ENCODE measurements at places on chromosomes 2 and 18.

- DNase-seq = no peak
Measured at GRCh38 chr18:46542545-46542944, 114.5 kb downstream of the LOXHD1 start.

GRCh38 chr18:48877941-48878340 lies 72.8 kb downstream of the SMAD7 start:
- DNase-seq = no peak

- DNase-seq = no peak
Measured at GRCh38 chr2:238252766-238253630, 13.2 kb upstream of the HES6 start.

DNA sequence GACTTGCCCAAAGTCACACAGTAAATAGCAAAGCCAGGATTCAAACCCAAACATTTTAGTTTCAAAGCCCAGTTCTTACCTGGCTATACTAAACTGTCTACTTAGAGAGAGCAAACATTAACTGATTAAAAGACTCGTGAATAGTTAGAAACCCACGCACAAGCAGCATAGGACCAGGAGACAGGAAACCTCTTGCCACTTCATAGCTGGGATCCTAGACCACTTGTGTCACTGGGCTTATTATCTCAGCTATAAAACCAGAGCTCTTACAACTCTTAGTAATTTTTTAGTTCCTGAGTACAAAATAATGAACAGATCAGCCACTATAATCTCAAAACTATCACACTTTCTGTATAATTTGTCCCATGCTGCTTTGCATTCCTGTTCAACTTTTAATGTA lies 2.4 kb upstream of the AAK1 start:
- no peak for DNase-seq

DNA sequence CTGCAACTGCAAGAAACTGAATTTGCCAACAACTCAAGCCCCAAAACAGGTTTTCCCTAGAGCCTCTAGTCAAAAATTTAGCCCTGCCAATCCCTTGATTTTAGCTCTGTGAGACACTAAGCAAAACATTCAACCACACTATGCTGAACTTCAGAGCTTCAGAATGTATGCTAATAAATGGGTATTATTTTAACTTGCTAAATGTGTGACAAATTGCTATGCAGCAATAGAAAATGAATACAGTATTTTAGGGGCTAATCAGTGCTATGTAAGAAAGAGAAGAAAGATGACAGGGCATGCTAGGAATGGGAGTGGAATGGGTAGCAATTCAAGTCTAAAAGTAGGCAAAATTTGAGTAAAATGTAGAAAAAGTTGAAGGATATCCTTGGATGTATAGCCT lies 223.9 kb upstream of the NOL4 start:
- DNase-seq = no peak

GRCh38 chr2:121999264-121999663 lies 243.8 kb downstream of the TSN start:
- no peak for DNase-seq

DNA sequence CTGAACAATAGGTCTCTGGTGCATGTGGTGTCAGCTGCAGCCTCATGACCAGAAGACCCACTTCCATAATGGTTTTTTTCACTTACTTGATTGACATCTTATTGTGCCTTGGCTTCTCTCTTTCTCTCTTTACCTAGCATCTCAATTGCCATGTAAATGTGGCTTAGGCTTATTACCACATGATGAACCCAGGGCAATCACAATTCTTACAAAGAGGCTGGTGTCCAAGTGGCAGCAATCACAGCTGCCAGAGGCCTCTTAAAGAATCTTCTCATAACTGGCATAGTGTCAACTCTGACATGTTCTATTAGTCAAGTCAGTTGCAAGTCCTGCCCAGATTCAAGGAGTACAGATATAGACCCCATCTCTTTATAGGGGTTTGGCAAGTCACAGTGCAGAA lies 1224.8 kb downstream of the SUCLG1 start:
- no peak for DNase-seq

GRCh38 chr18:78701771-78702396 lies 277.7 kb upstream of the SALL3 start:
- no peak for DNase-seq

GRCh38 chr2:9975328-9975727 lies 23.8 kb downstream of the GRHL1 start:
- DNase-seq = no peak

GRCh38 chr18:30572214-30572613 lies 470.3 kb downstream of the DSC3 start:
- DNase-seq = no peak

GRCh38 chr2:235043762-235044500 lies 92.1 kb downstream of the SH3BP4 start:
- no peak for DNase-seq

DNA sequence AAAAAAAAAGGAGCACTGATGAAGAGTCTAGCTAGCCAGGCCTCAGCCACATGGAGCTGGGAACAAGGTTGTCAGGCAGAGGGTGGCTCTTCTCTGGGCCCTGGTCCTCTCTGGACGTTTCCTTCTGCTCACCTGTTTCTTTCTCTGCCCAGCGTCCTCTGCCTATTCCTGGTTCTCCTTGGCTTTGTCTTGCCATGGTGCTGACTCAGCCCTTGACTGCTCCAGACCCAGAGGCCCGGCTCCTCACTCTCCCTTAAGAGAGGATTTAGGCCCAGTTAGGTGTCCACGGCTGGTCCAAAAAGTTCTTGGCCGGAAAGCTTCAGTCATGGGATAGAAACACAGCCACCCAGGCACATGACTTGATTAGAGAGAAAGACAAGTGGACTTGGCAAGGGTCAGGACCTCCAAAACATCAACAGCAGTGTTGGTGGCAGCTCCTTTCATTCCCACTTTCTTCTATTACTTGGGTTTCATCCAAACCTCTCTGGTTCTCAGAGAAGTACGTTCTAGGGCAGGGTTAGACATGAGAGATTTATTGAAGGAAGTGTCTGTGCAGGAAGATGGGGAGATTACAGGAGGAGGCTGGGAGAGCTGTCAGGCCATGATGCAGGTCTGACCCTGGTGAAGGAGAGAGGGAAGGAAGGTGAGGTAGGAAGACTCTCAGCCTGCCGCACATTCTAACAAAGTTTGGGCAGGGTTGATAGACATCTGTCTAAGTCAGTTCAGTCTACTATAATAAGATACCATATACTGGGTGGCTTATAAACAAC lies 14.5 kb upstream of the ATG16L1 start:
- no peak for DNase-seq

GRCh38 chr2:168698969-168699368 lies 103.5 kb upstream of the NOSTRIN start:
- DNase-seq = no peak

GRCh38 chr2:165952085-165952484 lies 1.5 kb downstream of the TTC21B start:
- DNase-seq = no peak

GRCh38 chr2:179460181-179460929 lies 195.7 kb upstream of the SESTD1 start:
- DNase-seq = no peak

- no peak for DNase-seq
Measured at GRCh38 chr18:44117821-44118220, 562.9 kb upstream of the SETBP1 start.

- DNase-seq = no peak
Measured at GRCh38 chr18:77037567-77037966, 95.0 kb downstream of the MBP start.

Measured in stimulated activated CD8-positive, alpha-beta memory T cell treated with anti-CD3 and anti-CD28 coated beads, Interleukin-4, amount 100 ng/mL, for 24 hours (primary cell).